ENCODE measurements at places on chromosomes 16 and 17. TPM values are rescaled to one million over a fixed set of nuclear protein-coding genes. Genes with fewer than 3 reads are reported as not detected.

Gene EFCAB13
- total RNA-seq: 12.9 TPM

GRCh38 chr17:75590314-75590761 lies 2.7 kb downstream of the MYO15B start:
- no peaks in the 10 kb centered on the region for H3K27me3 ChIP-seq
- H3K4me1 ChIP-seq: peaks cover 37% of the 10 kb centered on the region
- no peaks in the 10 kb centered on the region for H3K36me3 ChIP-seq
- peak overlapping the region; percentile 88 for H3K27ac ChIP-seq
- DNase-seq: no peak

DNA sequence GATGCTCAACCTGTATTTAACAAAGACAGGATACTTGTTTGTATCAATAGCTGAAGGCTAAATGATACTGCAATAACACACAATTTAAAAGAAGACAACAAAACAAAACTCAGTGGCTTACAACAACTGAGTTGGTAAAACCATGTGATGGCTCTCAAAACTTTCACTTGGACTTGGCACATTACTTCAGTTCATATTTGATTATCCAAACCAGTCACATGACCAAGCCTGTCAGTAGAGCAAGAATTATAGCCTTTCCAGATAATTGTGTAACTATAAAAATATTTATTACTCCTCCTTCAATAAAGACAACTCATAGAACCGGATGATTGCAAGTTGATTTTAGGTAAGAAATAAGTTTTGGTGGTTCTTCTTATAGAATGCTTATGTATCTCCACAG lies 56.8 kb downstream of the NQO1 start:
- no peaks in the 10 kb centered on the region for H3K27me3 ChIP-seq
- DNase-seq: no peak
- H3K4me1 ChIP-seq: peaks cover 10% of the 10 kb centered on the region
- peaks cover 48% of the 10 kb centered on the region for H3K36me3 ChIP-seq
- no peak overlapping the region for H3K4me3 ChIP-seq

GRCh38 chr17:4815043-4815675 lies 8.2 kb downstream of the PLD2 start:
- H3K27ac ChIP-seq: no peak overlapping the region
- no peak overlapping the region for H3K4me3 ChIP-seq
- H3K36me3 ChIP-seq: peaks cover 75% of the 10 kb centered on the region
- no peaks in the 10 kb centered on the region for H3K27me3 ChIP-seq
- no peak for DNase-seq

- H3K27me3 ChIP-seq: no peaks in the 10 kb centered on the region
- peaks cover 67% of the 10 kb centered on the region for H3K4me1 ChIP-seq
- peak; percentile 94 for DNase-seq
- H3K27ac ChIP-seq: peak overlapping the region; percentile 99
Measured at GRCh38 chr16:27315333-27316037, 1.7 kb downstream of the IL4R start.

DNA sequence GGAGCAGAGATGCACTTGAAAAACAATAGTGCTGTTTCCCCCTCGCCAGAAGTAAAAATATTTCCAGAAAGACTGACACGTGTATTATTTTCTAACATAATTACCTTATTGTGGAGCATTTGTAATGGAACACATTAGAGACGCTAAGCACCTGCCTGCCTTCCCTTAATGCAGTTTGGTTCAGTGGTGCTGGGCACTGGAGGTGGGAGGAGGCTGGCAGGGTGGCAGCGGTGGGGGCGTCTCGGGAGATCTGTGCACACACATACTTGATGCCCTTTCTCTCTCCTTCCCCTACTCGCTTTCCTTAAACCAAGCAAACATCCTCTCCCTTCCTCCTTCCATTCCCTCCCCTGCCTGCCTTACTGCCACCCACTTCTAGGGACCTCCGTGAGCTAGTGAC lies 156.6 kb upstream of the SDK2 start:
- H3K4me3 ChIP-seq: no peak overlapping the region
- H3K36me3 ChIP-seq: no peaks in the 10 kb centered on the region
- no peaks in the 10 kb centered on the region for H3K4me1 ChIP-seq
- H3K27me3 ChIP-seq: peaks cover 79% of the 10 kb centered on the region
- no peak for DNase-seq
